Stimulated activated CD4-positive, alpha-beta T cell treated with anti-CD3 and anti-CD28 coated beads, Interleukin-2, amount 100 ng/mL, for 48 hours (primary cell): ENCODE measurements at places on chromosomes 13 and 19.

DNA sequence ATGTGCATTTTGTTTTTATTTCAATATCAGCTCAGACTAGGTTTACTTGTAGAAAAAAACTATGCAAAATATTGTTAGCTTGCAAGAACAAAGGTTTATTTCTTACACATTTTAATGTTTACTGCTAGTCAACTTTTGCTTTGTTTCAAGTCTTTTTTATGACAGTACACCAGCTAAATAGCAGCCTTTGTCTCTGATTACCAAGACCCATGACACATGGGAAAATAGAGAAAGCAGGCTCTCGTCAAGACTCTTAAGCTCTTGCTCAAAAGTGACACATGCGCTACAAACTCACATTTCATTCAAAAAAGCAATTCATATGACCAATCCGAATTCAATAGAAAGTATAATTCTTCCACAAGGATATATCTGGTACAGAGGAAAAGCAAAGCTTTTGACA, 642.3 kb upstream of the SLITRK1 start:
- DNase-seq, result no peak

DNA sequence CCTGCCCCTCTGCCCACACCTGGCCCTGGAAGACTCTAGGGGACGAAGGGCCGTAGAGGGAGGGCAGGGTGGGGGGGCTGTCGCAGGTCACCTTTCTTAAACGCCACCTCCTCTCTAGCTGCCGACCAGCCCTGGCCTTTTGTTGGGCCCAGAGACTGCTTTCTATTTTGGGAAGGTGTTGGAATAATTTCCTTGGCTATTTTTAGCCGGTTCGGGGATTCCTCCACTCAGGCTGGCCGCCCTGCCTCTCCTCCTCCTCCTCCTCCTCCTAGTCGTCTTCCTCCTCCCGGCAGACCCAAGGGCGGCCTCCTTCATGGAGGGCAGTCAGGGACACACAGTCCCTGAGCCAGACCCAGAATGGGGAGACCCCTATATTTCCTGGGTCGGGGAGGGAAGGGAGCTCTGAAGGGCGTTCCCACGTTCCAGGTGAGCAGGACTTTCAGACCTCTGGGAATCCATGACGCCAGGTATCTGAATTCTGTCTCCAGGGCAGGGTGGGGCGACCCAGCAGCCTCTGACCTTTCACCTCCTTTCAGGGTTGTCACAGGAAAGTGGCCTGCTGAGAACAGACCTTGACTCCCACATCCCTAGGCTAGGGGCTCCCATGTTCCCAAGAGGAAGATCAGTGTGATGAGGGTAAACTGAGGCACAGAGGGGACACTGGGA, 19.9 kb downstream of the GADD45B start:
- no peak for DNase-seq

- no peak for DNase-seq
These were observed 11.9 kb downstream of the EFNB2 start for GRCh38 chr13:106523576-106523975.

DNA sequence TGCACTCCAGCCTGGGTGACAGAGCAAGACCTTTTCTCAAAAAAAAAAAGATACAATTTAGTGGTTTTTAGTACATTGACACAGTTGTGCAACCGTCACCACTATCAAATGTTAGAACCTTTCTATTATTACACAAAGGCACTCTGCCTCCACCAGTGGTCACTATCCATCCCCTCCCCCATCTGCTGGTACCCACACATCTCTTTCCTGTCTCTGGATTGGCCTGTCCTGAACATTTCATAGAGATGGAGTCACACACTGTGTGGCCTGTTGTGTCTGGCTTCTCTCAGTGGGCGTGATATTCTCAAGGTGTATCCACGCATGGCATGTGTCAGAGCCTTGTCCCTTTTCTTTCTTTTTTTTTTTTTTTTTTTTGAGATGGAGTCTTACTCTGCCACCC, 11.2 kb downstream of the KDM4B start:
- DNase-seq, result no peak

DNA sequence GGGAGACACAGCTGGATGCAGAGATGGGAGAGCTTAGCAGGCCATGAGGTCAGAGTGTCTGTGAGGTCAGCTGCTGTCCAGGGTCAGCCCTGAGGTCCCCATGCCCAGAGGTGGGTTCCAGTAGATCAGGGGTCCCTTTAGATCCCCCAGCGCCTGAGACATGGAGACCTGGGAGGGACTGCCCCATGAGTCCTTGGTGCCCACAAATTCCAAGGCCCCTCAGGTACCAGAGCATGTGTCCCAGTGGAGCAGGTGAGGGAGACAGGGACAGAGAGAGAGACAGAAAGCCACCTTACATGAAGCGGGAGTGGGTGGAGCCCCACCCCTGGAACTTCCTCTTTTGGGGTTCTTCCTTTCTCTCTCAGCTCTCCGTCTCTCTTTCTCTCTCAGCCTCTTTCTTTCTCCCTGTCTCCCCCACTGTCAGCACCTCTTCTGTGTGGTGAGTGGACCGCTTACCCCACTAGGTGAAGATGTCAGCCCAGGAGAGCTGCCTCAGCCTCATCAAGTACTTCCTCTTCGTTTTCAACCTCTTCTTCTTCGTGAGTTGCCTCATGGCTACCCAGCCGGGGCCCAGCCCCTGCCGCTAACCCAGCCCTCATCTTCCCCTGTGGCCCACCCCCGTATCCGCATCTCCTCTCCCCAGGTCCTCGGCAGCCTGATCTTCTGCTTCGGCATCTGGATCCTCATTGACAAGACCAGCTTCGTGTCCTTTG, at the start of gene CD37:
TSS of gene CD37 (plus strand) at position 336 of the 713 bp plus-strand sequence. CDS start at position 471, 135 bp downstream.
- peak; percentile 38 for DNase-seq

DNA sequence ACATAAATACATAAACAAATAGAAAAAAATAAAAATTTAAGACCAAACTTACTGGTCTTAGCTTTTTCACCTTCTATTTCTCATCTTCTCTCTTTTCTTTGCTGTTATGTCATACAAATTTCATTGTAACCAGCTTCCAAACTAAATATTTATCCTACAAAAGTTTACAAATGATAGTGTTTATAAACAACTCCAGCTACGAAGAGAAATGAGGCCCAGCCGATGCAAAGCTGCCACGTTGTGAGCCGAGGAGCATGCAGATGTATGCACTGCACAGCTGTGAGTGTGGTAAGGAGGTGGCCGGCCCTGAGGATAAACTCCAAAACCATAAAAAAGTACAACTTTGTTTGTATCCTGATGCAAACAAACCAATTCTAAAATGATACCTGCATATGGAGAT, 642.4 kb upstream of the SGCG start:
- no peak for DNase-seq
